ENCODE measurements at places on chromosomes 7 and 10. TPM values are rescaled to one million over a fixed set of nuclear protein-coding genes. Genes with fewer than 3 reads are reported as not detected.
A peak's percentile ranks its signal among the peaks of the same experiment; 100 is the strongest.

Gene PSD
- total RNA-seq, result 0.24 TPM

Gene ACSM6
- total RNA-seq, result not detected

DNA sequence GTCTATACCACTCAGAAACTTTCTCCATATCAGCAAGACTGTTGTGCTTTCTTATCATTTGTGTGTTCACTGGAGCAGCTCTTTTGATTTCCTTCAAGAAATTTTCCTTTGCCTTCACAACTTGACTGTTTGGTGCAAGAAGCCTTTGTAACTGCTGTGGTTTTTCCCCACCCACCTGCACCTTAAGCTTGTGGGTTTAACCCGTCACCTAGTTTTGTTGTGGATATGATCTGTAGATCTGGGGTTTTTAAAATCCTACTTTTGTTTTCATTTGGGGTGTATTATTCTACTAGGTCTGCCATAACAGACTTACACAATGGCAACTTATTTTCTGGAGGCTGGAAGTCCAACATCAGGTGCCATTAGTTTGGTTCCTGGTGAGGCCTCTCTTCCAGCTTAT, 30.5 kb upstream of the CHST3 start:
- DNase-seq, result no peak

GRCh38 chr10:11270135-11270857, 252.6 kb downstream of the CELF2 start:
- peak; percentile 30 for DNase-seq

GRCh38 chr7:92135052-92135889, 994 bp upstream of the CYP51A1 start:
- peak; percentile 32 for DNase-seq

DNA sequence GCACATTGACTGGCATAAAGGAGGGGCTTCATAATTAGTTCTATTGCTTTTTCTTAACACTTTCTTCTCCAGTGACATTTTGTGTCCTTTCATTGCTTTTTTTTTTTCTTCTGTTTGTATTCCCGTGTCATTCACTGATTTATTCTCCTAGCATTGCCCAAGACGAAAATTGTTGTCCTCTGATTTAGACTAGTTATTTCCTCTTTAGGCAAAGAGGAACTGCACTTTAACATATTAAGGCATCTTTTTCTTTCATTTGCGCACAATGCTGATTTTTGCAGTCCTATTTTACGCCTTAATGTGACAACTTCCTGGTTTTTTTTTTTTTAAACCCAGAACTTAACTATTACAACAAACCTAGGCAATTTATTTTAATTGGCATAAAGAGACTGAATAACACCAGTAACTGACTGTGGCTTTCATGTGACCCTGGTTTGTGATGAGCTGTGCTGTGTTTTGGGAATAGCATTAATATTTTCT, 39.7 kb downstream of the ARID5B start:
- no peak for DNase-seq

Gene PON2
- 57.5 TPM for total RNA-seq

DNA sequence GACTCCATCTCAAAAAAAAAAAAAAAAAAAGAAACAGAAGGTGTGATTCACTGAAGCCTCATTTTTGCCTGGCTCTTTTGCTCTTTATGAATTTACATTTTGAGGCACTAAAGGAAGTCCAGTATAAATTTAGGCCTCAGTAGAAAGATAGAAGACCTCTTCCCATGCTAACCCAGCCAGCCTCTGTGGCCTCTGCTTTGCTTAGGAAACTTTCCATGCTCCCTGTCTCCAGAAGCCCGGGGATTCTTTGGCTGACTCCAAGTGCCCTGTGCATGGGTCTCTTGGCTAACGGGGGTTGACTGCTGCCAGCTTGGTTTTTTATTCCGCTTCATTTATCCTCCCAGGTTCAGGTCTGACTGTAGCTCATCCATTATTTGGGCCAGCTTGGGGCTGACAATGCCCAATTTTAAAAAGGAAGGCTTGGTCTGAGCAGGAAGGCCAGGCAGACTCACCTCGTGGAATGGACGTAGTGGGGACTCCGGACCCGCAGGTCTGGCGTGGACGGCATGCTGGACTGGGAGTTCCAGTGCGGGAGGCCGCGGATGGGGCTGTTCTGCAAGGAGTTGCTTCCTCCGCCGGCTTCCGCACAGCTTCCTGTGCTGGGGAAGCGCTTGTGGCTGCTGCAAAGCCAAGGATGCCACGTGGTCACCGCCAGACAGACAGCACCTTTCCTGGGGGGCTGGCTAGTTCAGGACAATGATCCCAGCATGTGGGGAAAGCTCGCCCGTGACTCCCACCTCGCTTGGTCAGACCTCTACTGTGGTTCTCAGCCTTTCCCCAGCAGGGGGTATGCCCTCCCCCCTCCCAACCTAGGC, 72.3 kb downstream of the PRPF18 start:
- DNase-seq, result no peak

- peak; percentile 14 for DNase-seq
Observed at GRCh38 chr10:44383749-44384600, 922 bp downstream of the CXCL12 start.

GRCh38 chr7:40760987-40761386, 626.2 kb downstream of the SUGCT start:
- no peak for DNase-seq

Gene GSTO2
- 55.8 TPM for total RNA-seq

DNA sequence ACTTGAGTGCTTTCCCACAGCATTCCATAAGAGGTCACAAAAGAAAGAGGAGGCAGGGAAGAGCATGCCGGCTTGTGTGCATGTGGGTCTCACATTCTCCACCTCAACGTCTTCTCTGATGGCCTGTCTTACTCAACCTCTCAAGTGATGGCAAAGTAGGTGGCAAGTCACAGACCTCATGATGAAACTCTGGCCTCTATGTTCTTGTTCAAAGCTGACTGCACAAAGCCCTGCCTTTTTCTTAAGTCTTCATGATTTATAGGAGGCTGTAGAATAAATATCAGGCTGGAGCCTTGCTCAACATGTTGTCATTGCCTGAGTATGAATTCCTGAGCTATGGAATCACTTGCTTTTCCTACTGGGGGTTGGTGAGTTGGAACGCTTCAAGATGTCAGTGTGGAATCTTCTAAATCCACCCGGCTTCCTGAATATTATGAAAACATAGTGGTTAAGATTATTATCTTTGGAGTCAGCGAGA, 213.6 kb upstream of the INHBA start:
- DNase-seq, result peak; percentile 96

Data from foreskin keratinocyte (primary cell).